ENCODE measurements at places on chromosomes 6 and 20. TPM values are rescaled to one million over a fixed set of nuclear protein-coding genes. Genes with fewer than 3 reads are reported as not detected.

GRCh38 chr6:13535306-13535705 lies 39.1 kb upstream of the SIRT5 start:
- no peak for DNase-seq

GRM1 gene
- total RNA-seq, result not detected

DNA sequence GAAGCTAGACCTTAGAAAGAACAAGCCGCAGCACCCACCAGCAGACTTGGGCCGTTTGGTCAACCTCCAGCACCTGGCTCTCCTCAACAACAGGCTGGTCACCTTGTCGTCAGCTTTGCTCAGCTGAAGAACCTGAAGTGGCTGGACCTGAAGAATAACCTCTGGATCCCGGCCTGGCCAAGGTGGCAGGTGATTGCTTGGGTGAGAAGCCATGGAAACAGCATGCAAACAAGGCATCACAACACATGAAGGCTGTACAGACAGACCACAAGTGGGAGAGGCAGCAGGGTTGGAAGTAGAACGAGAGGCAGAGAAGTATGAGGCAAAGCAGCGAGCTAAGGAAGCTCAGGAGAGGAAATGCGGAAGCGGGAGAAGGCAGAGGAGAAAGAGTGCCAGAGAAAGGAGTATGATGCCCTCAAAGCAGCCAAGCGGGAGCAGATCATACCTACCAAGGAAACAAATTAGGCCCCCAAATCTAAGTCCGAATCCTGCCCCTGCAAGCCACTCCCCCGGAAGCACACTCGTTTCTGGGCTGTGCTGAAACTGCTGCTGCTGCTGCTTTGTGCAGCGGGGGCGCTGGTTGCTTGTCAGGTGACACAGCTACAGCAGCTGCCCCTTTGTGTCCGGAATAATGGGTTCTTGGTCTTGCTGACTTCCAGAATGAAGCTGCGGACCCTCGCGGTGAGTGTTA lies 121.6 kb upstream of the LGSN start:
- no peak for DNase-seq

BTNL2 gene
- not detected for total RNA-seq

BNIP5 gene
- total RNA-seq, result not detected

DNPH1 gene
- 15.0 TPM for total RNA-seq

SLC22A7 gene
- total RNA-seq, result not detected

DNA sequence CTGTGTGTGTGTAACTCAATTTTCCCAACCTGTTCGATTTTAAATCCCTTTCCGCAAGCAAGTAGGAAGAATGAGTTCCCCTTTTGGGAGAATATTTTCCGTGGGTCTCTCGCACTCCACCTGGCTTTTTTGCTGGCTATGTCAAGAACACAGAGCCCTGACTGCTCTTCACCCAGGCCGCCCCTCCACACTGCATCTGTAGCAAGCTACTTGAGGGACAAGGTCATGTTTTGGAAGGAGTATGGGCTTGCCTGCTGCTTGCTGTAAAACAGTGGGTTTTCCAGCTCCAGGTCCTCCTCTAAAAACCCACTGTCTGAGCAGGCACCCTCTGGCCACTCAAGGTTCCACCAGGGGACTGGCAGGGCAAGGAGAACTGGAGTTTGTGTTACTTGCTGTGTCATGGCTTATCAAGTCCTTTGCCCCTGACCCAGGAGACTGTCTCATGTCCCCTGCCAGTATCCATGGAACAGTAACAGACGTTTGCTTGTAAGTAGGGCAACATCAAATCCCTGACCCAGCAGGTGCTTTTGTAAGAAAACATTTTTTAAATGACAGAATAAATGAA lies 35.5 kb upstream of the SYNJ2 start:
- DNase-seq, result no peak

Data from natural killer cell treated with Interleukin-12 subunit alpha and Interleukin-12 subunit beta and Interleukin-15 and Interleukin-18, amount 100 ng/mL, for 72 hours (primary cell).